Karpas-422 (cell line): ENCODE measurements at places on chromosomes 6 and 20. TPM values are rescaled to one million over a fixed set of nuclear protein-coding genes. Genes with fewer than 3 reads are reported as not detected.

The BHLHE23 gene
- not detected in 2 replicates for total RNA-seq

The DACT2 gene
- not detected in 2 replicates for total RNA-seq

The PTCHD4 gene
- not detected in 2 replicates for total RNA-seq

The GSTA3 gene
- total RNA-seq: not detected in 2 replicates

The TBXT gene
- 11.3 and 12.2 TPM in 2 replicates for total RNA-seq

The BNIP5 gene
- not detected in 2 replicates for total RNA-seq

DNA sequence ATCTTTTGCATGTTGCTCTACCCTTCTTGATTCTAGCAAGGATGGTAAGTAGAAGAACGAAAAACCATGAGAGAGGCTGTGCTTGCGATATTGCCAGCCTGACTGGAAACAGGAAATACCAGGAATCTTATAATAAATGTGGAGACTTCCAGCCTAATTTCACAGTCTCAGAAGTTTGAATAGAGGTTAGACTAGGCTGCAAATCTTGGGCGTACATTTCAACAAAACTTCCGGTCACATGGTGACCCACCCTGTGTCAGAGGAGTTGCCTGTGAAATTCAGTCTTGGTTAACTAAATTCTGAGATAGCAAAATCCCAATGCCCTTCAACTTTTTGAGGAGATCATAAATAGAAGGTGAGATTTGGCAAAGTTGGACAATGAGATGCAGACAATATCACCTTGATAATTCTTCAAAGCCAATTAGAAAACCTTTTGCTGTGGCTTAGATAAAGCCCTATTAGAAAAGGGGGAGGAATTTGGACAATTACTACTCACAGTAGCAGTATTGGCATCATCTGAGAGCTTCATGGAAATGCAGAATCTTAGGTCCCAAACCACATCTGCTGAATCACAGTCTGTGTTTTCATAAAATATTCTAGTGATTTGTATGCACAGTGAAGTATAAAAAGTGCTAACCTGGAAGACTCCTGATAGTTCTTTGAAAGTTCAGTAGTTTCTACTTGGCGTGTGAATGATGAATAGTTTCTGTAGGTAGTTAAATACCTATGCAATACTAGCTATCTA, 262.0 kb upstream of the JAG1 start:
- no peak for DNase-seq
- no peaks in the 10 kb centered on the region for H3K36me3 ChIP-seq
- H3K27ac ChIP-seq: no peak overlapping the region
- no peaks in the 10 kb centered on the region for H3K4me1 ChIP-seq
- no peaks in the 10 kb centered on the region for H3K27me3 ChIP-seq

DNA sequence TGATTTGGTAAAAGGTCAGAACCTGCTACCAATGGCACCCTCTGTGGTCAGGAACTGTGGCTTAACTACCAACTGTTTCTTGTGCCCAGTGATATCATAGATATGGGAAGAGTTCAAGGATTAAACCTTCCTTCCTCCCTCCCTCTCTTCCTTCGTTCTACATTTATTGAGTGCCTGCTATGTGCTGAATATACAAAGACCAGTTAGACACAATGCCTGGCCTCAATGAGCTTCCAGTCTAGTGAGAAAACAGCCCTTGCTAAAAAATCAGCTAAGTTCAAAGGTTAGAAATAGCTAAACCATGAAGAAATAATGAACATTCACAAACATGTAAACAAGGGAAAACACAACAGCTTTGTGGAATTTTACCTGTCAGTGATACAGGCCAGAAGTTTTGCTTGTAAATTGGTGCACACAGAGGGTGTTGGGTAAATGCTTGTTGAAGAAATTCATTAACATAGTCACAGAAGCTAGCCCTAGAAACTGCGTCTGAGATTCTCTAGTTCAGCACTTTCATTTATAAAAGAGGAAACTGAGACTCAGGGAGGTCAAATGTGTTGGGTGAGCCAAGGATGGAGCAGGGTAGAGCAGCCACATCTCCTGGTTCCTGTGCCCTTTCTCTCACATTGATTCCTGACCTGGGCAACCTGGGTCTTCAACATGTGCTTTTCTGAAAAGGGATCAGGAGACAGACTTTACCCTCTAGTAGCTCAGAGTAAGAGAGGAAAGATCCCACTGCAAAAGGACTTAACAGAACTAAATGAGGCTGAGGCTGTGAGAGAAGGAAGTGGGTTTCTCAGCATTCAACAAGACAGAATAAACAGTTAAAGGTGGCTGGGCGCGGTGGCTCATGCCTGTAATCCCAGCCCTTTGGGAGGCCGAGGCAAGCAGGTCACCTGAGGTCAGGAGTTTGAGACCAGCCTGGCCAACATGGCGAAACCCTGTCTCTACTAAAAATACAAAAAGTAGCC, 14.4 kb upstream of the FOXO3 start:
- no peak overlapping the region for H3K27ac ChIP-seq
- H3K4me3 ChIP-seq: no peak overlapping the region

DNA sequence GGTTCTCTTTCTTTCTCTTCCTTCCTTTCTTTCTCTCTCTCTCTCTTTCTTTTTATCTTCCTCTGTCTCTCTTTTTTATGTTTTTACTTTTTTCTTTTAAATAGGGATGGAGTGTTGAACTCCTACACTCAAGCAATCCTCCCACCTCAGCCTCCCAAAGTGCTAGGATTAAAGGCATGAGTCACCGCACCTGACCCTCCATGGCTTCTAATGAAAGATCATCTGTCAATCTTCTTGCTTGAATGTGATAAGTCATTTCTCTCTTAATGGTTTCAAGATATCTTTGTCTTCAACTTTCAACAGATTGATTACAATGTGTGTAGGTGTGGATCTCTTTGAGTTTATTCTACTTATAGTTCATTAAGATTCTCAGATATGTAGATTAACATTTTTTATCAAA, 25.2 kb upstream of the HLA-DOA start:
- H3K4me1 ChIP-seq: peaks cover 21% of the 10 kb centered on the region
- no peaks in the 10 kb centered on the region for H3K36me3 ChIP-seq
- no peaks in the 10 kb centered on the region for H3K27me3 ChIP-seq
- no peak for DNase-seq
- no peak overlapping the region for H3K27ac ChIP-seq

- DNase-seq: no peak
- no peaks in the 10 kb centered on the region for H3K27me3 ChIP-seq
- no peaks in the 10 kb centered on the region for H3K36me3 ChIP-seq
- H3K27ac ChIP-seq: no peak overlapping the region
- no peaks in the 10 kb centered on the region for H3K4me1 ChIP-seq
Measured at GRCh38 chr6:11218538-11219399, 13.7 kb downstream of the NEDD9 start.

GRCh38 chr20:1437235-1437904, 29.3 kb downstream of the NSFL1C start:
- DNase-seq: peak; percentile 83
- H3K4me1 ChIP-seq: peaks cover 6% of the 10 kb centered on the region; the same call in 1 of the 2 replicates
- no peak overlapping the region for H3K27ac ChIP-seq
- H3K36me3 ChIP-seq: no peaks in the 10 kb centered on the region
- H3K27me3 ChIP-seq: no peaks in the 10 kb centered on the region

GRCh38 chr20:39862470-39862891, 826.6 kb downstream of the MAFB start:
- H3K27me3 ChIP-seq: no peaks in the 10 kb centered on the region
- H3K36me3 ChIP-seq: no peaks in the 10 kb centered on the region

DNA sequence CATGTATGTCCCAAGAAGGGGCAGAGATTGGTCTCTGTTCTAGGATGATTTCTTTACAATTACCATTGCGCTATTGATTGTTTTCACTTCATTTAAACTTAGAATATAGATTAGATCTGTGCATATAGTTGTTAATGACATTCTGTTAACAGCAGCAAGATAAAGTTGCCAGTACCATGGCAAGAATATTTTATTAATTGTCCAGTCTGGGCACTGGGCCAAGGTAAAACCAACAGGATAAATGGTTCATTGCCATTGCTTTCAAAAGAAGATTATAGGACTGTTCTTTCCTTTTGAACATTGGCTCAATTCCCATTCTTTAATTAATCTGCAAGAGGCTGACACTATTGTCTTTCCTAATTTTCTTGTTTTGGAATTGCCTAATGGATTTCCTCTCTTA, 592.4 kb downstream of the RFPL4B start:
- H3K27me3 ChIP-seq: no peaks in the 10 kb centered on the region
- H3K27ac ChIP-seq: no peak overlapping the region
- DNase-seq: no peak
- H3K4me3 ChIP-seq: no peak overlapping the region

- peak overlapping the region; percentile 82 for H3K27ac ChIP-seq
- DNase-seq: peak; percentile 74
- peak overlapping the region; percentile 20; the same call in 1 of the 2 replicates for H3K4me3 ChIP-seq
- no peaks in the 10 kb centered on the region for H3K27me3 ChIP-seq
- peaks cover 34% of the 10 kb centered on the region for H3K4me1 ChIP-seq
- H3K36me3 ChIP-seq: 0 out of 2 replicates have a peak, but pooled peaks cover 12% of the 10 kb centered on the region
Measured at GRCh38 chr20:37316116-37316774, 26.8 kb downstream of the MANBAL start.

DNA sequence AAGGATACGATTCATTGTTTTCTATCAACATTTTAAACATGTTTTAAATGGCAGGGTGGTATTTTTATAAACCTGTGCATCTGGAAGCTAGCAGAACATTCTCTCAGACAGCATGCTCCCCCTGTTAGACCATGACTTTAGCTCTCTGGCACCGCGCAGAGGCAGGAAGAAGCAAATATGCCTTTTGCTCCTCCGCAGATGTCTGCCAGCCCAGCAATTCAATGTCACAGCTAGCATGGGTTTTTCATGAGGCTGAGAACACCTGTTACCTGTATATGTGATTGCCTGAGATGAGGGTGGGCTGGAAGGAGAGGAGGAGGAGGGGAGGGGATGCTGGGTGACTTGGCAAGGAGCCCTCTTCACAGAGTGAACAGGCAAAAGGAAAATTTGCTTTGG, 6.7 kb downstream of the MTCH1 start:
- H3K36me3 ChIP-seq: peaks cover 29% of the 10 kb centered on the region; the same call in 1 of the 2 replicates
- H3K27me3 ChIP-seq: no peaks in the 10 kb centered on the region
- H3K4me3 ChIP-seq: no peak overlapping the region

DNA sequence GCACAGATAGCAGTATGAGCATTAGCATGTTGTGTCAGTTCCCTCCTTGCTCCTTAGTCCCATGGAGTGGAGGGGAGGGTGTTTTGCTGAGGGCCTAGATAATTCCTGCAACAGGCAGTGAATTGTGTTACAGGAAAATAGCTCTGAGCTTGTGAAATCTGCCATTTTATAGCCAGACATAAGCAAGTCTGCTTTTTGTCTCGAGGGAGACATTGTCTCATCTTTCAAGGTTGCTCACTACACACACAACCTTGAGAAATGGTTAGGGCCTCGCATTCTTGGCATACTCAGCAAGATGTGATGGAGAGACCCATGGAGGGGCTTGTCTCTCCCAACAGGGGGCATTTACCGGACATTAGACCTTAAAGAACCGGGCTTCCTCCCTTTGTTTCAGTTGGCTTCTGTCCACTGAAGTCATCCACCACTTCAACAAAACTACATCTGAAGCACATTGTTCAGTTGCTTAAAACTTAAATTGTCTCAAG, 108.0 kb upstream of the FOXO3 start:
- no peak overlapping the region for H3K27ac ChIP-seq
- no peaks in the 10 kb centered on the region for H3K36me3 ChIP-seq
- no peak for DNase-seq

DNA sequence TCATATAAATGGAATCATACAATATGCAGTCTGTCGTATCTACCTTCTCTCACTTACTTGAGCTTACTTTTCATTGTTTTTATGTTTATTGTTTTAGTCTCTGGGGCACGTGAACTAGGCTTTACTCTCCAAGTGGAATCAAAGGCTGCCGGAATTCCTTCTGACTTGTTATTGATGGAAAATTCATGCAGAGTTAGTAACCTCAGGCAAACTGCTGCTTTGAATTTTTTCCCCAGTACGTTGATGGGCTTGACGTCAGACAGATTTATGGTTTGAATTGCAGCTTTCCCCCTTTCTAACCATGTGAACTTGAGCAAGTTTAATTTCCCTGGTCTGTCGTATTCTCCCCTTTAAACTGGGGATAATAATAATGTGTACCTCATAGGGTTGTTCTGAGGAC, 68.6 kb downstream of the ZDHHC14 start:
- no peak overlapping the region for H3K4me3 ChIP-seq
- H3K27ac ChIP-seq: no peak overlapping the region
- no peaks in the 10 kb centered on the region for H3K4me1 ChIP-seq

DNA sequence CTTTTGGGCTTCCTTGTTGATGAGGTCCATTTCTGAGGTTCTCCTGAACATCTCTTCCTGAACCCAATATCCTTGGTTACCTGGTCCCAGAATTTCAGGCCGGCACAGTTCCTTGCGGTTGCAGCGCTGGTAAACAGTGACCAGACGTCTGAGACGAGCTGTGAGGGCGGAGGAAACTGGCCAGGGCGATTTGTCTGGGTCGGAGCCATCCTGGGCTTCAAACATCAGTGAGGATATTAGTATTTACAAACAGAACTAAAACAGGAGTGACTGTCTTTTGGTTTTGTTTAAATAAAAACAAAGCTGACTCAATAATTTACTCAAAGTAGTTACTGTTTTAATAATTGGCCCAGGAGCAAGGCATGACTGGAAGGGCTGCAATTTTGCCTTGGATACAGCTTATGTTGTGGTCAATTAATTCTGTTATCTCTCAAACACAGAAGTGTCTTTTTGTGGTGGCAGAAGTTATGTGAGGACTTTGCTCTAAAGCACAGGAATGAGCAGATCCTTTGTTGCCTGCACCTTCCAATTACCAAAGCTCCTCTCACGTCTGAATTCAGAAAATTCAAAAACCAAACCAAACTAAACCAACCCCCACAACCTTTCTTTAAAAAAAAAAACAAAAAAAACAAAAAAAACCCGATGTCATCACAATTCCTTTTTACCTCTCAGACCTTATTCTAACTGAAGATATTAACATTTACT, 58.7 kb upstream of the EMILIN3 start:
- H3K4me1 ChIP-seq: no peaks in the 10 kb centered on the region
- no peak overlapping the region for H3K4me3 ChIP-seq
- no peak overlapping the region for H3K27ac ChIP-seq
- no peaks in the 10 kb centered on the region for H3K27me3 ChIP-seq
- no peaks in the 10 kb centered on the region; the same call in 1 of the 2 replicates for H3K36me3 ChIP-seq
